Activated CD8-positive, alpha-beta memory T cell treated with anti-CD3 and anti-CD28 coated beads, Interleukin-2, amount 10 ng/mL, durations not matched to agents 7 days and 5 days (primary cell): ENCODE measurements at places on chromosomes 16 and 17.
A peak's percentile ranks its signal among the peaks of the same experiment; 100 is the strongest.

- DNase-seq = no peak
Measured at GRCh38 chr17:42251115-42251514, 25.1 kb downstream of the STAT5B start.

DNA sequence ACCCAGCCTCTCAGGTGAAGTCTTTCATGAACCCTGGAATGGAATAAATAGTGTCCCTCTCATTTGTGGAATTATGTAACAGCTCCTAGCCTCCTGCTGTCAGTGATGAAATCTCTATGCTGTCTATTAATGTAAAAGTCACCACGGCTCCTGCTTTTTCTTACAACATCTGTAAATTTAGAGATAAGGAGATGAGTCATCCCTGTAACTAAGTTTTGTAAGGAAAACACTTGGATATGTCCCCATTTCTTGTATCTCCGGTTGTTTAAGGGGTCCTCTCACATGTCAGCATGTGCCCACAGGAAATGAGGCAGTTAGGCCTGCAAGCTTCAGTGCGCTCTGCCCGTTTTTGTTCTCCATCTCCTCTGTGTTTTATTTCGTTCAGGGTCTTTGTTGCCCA lies 2.8 kb upstream of the NAT9 start:
- no peak for DNase-seq

DNA sequence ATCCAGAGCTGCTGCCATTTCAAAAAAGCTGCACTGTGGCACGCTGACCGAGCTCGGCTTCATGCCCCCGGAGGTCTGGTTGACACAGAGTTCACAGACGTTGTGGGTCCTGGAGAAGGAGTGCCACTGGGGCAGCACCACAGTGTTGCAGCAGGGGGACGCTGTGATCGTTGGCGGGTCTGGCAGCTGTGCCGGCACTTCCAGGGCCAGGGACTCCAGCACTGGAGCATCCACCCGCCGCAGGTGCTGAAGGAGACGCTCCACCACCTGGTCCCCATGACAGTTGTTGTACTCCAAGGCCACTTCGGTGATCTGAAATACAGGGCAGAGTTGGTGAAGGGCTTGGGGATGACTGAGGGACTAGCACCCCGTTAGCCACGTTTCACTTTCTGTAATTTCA lies 23.5 kb downstream of the SNN start:
- peak; percentile 30 for DNase-seq

DNA sequence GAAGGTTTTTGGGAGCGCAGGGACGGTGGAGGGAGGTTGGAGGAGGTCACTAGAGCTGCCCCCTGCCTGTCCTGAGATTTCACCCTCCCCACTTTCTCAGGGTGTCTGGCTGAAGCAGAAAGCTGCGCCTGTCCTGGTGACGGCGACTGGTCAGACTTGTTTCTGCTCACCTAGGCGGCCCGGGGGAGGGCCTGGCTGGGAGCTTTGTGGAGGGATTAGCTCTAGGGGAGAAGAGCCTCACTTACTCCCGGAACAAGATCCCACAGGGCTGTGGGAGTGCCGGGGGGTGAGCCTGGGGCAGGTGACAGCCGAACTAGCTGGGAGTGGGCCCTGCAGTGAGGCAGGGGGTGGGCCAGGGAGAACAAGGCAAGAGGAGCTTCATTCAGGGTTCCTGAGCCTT lies 11.5 kb downstream of the NHERF1 start:
- DNase-seq = no peak

GRCh38 chr17:4998027-4998731 lies 429 bp downstream of the KIF1C start:
- DNase-seq = peak; percentile 52

DNA sequence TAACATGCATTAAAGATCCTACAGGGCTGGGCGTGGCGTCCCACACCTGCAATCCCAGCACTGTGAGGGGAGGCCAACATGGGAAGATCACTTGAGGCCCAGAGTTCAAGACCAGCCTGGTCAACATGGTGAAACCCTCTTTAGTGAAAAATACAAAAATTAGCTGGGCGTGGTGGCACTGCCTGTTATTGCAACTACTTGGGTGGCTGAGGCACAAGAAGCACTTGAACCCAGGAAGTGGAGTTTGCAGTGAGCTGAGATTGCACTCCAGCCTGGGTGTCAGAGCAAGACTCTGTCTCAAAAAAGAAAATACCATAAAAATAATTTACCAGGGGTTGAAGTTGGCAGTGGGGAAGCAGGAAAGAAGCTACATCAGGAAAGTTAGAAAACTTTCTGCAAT lies 12.9 kb downstream of the TXNDC11 start:
- DNase-seq = peak; percentile 22

DNA sequence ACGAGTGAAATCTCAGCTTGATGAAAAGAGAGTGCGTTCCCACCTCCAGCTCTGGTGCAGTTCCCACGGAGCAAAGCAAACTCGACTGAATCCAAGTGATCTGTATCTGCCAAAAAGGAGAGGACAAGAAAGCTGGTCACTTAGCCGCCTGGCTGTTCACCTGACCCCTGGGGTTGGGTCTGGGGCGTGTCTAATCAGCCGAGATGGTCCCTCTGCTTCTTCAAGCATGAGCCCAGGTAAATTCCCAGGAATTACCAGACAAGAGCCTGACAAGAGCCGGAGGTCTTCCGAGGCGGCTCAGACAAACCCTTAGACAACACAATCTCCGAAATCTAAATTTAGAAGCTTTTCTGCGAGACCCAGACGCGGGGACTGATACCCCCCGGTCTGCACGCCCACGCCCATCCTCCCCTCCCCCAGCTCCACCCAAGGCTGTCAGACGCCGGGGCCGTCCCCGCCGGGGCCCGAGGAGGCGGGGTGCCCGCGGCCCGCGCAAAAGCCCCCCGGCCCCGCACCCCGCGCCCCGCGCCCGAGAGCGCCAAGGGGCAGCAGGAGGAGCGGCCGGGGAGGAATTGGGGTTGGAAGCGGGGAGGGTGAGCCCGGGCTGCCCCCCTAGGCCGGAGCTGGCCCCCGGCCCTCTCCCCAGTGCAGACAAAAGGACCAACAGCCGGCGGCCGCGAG lies 674 bp downstream of the ZNF821 start:
- DNase-seq = peak; percentile 59

DNA sequence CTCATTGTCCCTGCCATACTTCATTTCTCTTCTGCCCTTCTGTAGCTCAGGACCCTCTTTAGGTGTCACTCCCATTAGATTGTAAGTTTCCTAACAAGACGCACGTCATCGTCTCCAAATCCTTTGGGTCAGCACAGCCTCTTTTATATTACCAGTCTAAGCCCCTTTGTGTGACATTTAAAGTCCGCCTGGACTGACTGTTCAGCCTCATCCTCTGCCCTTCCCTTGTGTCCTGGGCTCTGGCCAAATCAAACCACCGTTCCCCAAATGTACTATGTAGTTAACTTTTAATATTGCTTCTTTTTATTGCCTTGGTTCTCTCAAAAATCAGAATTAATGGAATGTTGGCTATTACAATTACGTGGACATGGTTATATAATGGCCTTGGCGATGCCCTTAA lies 38.2 kb downstream of the PITPNC1 start:
- no peak for DNase-seq

DNA sequence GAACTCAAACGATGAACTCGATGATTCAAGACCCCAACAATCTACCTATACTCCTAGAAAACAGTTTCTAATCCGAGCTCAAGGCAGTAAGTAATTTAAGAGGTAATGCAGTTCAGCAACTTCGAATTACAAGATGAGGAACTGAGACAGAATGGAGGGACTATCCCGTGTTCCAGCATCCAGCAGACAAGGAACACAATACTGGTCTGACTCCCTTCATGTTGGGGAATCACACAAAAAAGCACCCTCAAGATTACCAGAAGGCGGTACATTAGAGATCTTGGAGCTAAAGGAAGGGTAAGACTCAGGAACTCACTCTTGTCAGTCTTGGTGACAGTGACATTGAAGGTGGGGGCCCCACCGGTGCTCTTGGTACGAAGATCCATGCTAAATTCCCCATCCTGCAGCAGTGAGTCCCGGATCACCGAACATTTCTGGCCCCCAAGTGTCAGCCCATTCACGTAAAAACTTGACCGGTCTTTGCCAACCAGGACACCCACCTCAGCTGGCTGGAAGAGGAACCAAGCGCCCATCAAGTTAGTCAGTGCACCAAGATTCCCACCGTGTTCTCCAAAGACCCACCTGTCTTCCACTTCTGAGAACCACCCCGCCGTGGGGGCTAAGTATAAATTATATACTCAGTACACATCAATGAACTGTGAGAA lies 1.9 kb downstream of the PFN1 start:
- DNase-seq = no peak

DNA sequence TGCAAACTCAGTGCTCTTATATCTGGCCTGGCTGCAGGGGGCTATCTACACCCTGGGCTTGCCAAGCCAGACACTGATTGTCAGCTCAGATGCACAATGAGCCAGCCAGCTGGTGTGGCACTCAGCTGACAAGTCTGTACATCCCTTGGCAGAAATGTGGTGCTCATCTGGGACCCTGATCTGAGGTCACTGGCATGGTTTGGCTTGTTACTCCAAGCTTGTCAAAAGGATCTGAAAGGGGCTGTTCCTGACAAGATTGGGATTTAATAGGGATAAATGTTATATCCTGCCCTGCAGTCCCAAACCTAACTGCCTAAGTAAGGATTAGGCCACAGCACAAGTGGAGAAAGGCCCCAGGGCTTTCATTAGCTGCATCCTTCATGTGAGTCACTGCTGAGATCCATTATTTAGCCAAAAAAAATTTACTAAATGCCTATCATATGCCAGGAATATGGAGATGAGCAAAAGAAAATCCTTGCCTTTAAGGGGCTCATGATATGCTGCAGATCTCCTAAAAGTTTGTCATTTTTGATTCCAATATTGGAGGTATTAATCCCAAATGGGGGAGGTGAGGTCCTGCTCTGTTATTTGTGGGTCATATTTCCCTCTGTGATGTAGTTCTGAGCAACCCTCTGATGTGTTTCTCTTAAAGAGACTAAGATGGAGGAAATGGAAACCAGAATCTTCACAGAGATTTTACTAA lies 6.3 kb downstream of the SLC6A2 start:
- no peak for DNase-seq

GRCh38 chr17:41453066-41453465 lies 12.3 kb upstream of the KRT38 start:
- no peak for DNase-seq

DNA sequence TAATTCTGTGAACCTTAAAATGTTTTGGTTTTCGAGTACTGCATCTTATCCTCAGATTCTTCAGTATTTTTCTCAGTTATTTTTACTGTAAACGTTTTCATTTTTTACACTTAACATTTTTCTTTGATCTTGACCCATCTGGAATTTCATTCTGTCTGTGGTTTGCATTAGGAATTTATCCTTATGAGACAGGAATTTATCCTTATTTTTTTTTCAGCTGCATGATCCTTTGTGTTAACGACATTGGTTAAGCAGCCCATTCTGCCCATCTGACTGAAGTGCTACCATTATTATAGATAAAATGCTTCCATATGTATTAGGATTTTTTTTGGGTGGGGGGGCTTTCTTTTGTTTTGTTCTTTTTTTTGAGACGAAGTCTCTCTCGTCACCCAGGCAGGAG lies 41.0 kb downstream of the SNX29 start:
- no peak for DNase-seq

DNA sequence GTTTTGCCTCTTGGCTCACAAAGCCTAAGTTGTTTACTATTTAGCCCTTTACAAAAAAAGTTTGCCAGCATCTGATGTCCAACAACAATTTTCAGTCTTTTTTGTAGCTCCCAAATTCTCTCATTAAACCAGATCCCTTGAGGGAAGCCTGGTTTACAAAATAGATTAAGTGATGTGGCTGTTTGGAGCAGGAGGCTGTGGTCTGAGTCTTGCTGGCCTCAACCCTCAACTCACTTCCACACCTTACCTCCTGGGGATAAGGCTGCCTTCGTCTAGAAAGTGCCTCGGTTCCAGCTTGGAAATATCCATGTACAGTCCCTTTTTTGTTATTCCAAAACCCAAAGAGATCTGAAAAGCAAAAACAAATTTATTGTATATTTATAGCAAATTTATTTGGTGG lies 138.4 kb downstream of the WWOX start:
- DNase-seq = no peak

- peak; percentile 55 for DNase-seq
Measured at GRCh38 chr16:4200000-4200780, 41.7 kb downstream of the SRL start.

DNA sequence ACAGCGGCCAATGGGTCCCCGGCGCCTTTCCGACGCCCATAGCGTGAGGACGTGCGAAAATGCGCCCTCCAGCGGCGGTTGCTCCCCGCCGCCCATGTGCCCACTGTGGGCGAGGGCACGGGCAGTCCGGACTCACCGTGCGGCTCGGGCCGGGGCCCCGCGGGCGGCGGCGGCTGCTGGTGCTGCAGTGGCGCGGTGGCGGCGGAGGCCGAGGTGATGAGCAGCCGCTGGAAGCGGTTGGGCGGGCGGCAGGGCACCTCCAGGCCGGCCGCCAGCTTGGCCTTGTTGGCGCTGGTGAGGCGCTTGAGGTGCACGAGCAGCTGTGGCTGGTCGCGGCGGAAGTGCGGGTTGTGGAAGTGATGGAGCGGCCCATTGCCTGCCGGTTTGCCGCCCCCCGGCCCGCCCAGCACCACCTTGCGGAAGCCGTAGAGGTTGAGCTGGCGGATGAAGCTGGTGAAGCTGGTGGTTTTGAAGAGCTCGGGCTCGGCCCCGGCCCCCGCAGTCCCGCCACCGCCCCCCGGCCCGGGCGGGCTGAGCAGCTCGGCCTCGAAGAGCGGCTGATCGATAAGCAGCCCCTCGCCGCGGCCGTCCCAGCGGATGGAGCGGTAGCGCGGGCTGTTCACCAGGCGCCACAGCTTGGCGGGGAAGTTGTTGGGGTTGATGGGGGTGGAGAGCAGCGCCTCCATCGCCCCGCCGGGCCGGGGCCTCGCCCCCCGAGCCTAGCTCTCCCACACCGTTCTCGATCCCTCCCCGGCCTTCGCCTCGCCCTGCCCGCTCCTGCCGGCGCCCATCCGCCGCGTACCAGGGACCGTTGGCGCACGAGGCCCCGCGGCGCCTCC lies at the start of gene HSF5:
Gene HSF5, minus strand, starts transcription at position 820 of the 839 bp plus-strand sequence. Its CDS starts 134 bp downstream, at position 686.
- DNase-seq = peak; percentile 77

DNA sequence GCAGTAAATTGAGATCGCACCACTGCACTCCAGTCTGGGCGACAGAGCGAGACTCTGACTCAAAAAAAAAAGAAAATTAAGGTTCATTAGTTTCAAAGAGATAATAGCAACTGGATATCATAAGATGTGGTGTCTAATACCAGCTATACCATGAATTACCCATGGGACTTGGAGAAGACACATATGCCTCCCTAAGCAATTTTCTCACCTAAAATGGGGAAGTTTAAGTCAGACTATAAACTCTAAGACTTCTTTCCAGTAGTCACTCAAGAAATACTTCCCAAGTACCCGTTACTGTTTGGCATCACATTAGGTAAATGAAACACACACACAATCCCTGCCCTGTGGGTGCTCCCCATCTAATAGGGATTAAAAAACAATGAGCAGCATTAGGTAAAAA lies 22.6 kb downstream of the SMURF2 start:
- no peak for DNase-seq

- DNase-seq = no peak
Measured at GRCh38 chr17:17253406-17253805, 16.4 kb upstream of the FLCN start.

GRCh38 chr17:68600067-68600930 lies 868 bp downstream of the FAM20A start:
- no peak for DNase-seq

- no peak for DNase-seq
Measured at GRCh38 chr16:52976539-52977167, 76.0 kb downstream of the CHD9NB start.
